Activated CD4-positive, alpha-beta T cell treated with anti-CD3 and anti-CD28 coated beads, Interleukin-2, Interleukin-6, amounts not matched to agents 100 ng/mL and 50 ng/mL, durations not matched to agents 16 hours and 8 hours (primary cell): ENCODE measurements at places on chromosomes 2 and 18.

- DNase-seq = no peak
These were observed 204.2 kb upstream of the HS6ST1 start for GRCh38 chr2:128522829-128523228.

- DNase-seq = no peak
These were observed 13.4 kb upstream of the NMI start for GRCh38 chr2:151302879-151303278.

- DNase-seq = no peak
These were observed 31.9 kb downstream of the CIB4 start for GRCh38 chr2:26609205-26609631.

- no peak for DNase-seq
These were observed 186.8 kb downstream of the ZEB2 start for GRCh38 chr2:144333143-144333555.

DNA sequence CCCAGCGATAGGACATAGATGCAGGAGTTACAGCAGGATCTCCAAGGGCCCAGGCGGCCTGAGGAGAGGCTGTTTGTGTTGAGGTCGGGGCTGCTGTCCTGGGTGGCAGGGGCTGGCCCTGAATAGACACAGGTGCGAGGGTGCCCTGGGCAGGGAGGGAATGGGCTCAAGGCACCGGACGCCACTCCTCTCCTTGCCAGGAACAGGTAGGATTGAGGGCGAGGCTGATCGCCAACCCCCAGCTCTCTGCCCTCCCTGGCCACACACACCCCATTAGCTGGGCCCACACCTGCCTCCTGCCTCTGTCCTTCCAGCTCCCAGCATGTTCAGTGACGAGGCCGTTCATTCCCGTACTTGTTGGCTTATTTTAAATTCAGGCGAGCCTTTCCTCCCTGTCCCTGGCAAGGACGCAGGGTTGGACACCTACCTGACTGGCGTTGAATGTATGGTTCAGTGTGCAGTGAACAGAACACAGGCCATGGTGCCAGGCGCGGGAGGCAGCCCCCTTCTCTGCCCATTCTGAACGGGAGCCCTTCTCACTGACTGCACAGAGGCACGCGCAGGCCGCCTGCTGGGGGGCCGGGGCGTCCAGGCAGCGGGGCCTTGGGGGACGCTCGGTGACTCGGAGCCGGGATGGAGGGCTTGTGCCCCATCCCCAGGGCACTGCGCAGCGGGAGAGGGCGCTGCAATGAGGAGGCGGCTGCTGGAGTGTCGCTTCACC, 41.3 kb upstream of the SNED1 start:
- no peak for DNase-seq

- DNase-seq = no peak
These were observed 17.2 kb upstream of the KLHL29 start for GRCh38 chr2:23367760-23368159.

DNA sequence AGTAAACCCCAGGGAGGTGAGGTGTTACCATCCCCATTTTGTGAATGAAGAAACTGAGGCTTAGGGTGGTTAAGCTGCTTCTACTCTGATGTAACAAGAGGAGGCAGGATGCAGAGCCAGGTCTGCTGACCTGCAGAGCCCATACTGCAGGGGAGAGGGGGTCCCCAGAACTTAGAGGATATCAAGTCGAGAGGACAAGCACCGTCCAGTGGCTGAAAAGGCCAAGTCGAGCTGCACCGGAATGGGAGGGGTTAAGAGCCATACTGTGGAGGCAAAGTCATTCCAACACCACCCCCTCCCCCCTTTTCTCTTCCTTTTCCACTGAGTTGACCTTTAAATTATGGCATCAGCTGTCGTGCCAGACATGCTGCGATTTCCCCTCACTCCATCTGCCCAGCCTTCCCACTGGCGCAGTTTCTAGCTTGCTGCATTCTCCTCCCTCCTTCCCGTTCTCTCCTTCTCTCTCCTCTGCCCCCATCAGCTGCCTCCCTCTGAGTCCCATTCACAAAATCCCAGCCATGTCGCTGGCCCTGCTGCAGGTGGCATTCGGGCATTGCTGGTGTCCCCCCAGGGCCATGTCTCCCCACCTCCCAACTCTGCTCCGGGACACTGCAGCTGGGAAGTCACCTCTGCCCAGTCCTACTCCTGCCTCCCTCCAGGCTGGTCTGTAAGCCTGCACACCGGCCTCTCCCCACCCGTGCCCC, 346.9 kb downstream of the DYSF start:
- no peak for DNase-seq
